ENCODE measurements at places on chromosomes 1 and 21.

DNA sequence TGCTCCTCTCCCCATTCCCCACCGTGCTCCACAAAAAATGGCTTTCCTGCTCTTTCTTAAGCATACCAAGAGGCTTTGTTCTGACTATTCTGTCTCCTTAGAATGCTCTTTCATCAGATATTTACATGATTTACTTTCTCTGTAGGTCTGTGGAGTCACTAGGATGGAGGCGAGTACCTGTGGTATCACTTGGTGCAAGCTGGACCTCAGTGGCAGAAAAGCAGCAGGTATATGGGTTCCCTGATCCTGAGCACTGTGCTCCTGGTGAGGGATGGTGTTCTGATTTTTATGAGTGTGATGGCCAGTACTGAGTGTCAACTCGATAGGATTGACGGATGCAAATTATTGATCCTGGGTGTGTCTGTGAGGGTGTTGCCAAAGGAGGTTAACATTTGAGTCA lies 10.0 kb downstream of the C1orf87 start:
- DNase-seq: no peak

- DNase-seq: no peak
Measured at GRCh38 chr1:204837440-204838084, 33.1 kb upstream of the NFASC start.

DNA sequence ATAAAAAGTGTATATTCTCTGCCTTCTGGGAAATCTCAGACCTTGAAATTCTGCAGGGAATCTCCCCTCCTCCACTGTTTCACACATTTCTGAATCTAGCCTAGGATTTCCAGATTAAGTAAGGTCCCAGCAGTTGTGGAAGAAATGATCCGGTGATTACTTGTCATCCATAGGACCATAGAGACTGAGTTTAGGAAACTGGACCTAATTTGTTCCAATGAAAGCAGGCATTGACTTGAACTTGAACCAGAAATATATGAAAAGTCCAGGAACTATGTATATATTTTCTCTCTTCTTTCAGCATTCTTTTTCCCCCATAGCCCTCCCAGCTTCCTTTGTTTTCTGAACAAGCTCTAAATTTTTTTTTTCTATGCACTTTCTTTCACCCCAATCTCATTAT lies 149.5 kb upstream of the SPAG17 start:
- DNase-seq: no peak

GRCh38 chr1:192574073-192574472 lies 1.5 kb upstream of the RGS1 start:
- no peak for DNase-seq

GRCh38 chr1:9860887-9861286 lies 37.1 kb upstream of the CLSTN1 start:
- peak; percentile 84 for DNase-seq
